ENCODE measurements at places on chromosomes 16 and 17.

- no peak for DNase-seq
Observed at GRCh38 chr17:65856865-65857264, 295.4 kb upstream of the AXIN2 start.

GRCh38 chr16:75341564-75342307, 90.3 kb upstream of the BCAR1 start:
- no peak for DNase-seq

DNA sequence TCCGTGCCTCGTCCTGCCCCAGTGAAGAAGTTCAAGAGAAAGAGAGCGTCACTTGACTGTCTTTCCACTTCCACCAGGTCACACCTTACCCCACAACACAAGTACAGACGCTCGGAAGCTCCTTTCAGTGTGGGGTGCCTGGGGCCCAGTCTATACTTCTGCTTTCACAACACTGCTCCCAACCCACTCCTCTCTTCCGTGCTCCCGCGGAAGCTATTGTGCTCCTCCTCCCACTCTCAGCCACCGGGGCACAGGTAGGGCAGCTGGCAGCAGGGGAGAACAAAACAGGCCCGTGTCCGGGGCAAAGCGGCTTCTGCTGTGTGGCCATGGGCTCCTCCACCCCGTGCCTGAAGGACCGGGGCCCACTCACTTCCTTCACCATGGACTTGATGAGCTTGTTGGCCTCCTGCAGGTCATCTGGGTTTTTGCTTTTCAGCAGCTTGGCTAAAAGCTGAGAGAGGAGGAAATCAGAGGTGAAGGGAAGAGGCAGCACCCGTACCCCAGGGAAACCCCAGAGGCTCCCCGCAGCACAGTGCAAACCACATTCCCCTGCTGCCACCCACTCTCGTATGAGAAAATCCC, 18.9 kb downstream of the GGA3 start:
- no peak for DNase-seq

- no peak for DNase-seq
Observed at GRCh38 chr17:4953451-4953961, 2.6 kb downstream of the ENO3 start.

- DNase-seq, result no peak
Observed at GRCh38 chr16:7124242-7124641, 208.4 kb upstream of the RBFOX1 start.

GRCh38 chr16:31085873-31086628, 2.7 kb downstream of the PRSS53 start:
- DNase-seq, result no peak

- no peak for DNase-seq
Observed at GRCh38 chr17:9115214-9116191, 94.2 kb downstream of the NTN1 start.

DNA sequence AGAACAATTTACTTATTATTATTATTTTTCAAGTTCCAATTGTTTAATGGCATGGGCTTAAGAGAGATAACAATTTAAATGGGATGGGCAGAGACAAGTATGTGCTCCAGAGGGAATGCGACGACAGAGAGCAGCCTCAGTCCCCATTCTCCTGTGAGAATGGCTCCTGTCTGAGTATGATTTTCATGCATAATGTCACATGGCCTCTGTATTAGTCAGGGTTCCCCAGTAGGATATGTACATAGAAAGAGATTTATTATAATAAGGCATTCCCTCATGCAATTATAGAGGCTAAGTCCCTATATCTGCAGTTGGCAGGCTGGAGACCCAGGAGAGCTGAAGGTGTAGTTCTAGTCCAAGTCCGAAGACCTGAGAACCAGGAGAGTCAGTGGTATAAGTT, 22.9 kb upstream of the NKD1 start:
- no peak for DNase-seq

DNA sequence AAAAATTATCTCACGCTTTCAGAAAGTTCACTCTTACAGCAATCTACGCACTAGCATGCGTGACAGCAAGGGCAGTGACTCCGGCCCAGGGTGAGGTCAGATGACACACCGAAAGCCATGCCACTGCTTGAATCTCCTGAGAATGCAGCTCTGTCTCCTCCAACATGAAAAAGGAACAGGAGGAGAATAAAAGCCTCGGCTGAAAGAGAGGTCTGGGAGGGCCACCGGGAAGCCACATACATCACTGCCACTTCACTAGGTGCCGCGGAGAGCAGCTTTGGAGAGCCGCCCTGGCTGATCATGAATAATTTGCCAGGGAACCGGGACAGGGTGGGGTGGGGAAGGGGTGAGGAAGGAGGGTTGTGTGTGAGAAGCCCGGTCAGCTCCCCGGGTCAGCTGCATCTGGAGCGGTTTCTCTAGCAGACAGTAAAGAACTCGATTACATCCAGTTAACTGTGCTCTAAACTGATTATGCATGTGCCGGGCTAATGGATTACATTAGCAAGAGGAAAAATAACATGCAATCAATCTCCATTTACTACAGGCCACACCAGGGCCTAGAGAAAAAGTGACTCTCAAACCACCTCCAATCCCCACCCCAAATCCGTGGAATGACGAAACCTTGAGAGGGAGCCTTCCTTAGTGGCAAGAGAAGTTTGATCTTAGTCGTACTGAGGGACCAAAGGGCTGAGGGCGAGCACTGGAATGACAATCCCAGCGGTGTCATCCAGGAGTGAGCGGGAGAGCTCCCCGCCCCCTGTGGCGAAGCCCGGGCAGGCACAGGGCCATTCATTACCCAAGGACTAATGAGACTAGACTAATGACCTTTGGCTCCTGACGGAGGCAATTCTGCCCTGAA, 100.3 kb downstream of the ZFHX3 start:
- DNase-seq, result no peak

DNA sequence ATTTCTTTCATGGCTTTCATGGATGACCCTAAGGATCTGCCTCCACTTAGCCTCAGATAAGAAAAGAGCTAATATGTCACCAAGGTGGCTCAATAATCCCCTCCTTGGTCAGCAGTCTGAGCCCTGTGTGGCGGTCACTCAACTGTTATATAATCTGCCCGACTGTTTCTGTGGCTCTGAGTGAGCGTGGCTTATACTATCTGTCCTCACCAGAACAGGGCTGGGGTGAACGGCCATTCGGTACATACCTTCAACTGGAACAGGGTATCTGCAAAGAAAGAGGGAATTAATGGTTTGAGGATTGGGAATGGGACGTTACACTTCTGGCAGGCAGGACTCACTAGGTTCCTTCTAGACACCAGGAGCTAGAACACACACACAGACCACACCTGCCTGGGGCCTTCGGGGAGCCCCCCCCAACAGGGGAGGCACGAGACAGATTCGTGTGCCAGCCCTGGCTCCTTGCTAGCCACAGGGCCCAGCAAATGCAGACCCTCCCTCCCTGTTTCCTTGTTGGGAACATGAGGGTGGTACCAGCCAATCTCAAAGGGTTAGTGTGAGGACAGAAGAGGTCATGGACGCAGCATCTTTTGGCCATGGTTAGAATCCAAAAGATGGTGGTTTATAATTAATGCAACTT, 3.7 kb downstream of the CHMP1A start:
- no peak for DNase-seq

- DNase-seq, result no peak
Observed at GRCh38 chr17:45003877-45004276, 35.8 kb upstream of the C1QL1 start.

DNA sequence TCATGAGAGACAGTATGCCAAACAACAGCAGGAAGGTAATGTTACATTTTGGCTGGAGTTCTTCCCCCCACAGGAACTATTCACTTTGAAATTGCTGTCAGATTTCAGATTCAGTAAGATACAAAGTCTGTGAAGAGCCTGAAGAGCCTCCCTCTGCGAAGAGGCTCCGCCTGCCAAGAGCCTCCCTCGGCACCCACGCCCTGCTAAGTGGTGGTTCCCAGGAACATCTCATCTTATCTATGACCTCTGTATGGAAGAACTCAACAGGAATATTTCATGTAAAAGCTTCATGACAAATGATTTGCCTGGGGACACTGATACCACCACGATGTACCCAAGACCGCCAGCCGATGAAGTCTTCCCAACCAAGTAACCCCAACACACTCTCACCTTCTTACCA, 3.2 kb downstream of the ZC3H7A start:
- DNase-seq, result no peak

- no peak for DNase-seq
Observed at GRCh38 chr16:65919145-65919985, 447.1 kb upstream of the CDH5 start.

DNA sequence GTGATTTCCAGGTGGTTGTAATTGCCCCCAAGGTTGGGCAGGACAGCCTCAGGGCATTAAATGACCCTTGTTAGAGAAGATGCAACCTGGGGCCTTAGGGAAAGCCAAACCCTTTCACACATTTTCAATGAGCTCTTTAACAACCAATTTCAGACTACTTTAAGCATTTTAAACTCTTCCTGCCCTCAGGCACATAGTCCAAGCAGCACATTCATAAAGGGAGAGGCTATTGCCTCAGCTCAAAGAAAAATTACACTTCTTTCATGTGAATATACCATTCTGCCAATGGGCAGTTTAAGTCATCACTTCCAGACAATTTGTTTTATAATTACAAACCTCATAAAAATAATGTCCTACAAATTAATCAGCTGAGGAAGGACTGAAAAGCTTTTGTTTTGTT, 544.5 kb downstream of the NPIPA7 start:
- no peak for DNase-seq

DNA sequence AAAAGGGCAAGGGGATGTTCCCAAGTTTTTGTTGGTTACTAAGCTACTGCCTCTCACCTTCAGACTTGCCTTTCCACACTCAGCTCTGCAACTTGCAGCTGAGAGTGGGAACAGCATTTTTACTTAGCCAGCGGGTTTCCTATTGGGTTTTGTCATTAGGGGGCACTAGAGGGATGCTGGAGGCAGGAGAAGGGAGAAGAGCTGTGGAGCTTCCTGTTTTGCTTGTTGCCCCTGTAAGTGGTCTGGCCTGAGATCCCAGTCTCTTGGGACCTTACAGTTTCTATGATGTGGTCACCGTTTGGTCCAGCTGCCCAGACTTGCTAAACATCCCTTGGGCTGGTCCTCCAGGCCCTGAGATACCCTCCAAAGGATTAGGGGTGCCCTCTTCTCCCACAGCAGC, 209.6 kb upstream of the NLRP1 start:
- no peak for DNase-seq

DNA sequence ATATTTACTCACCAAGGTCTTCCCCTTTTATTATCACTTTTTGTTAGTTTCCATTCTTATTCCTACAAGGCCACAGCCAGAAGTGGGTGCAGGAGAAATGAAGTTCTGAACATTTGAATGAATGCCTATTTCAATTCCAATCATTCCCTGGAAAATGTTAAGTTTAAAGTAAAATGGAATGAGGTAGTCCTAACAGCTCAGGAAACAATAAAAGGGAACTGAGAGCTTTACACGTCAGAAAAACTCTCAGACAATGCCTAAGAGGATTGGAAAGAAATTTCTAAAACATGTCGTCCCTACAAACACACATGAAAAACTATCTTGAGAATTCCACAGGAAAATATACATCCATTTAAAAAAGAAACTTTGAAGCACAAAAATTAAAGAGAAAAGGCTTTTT, 238.8 kb downstream of the STX8 start:
- no peak for DNase-seq

GRCh38 chr17:41537990-41538389, 9.9 kb upstream of the KRT19 start:
- no peak for DNase-seq

Measured in T-helper 1 cell (primary cell).